ENCODE measurements at places on chromosomes 6 and 20.

DNA sequence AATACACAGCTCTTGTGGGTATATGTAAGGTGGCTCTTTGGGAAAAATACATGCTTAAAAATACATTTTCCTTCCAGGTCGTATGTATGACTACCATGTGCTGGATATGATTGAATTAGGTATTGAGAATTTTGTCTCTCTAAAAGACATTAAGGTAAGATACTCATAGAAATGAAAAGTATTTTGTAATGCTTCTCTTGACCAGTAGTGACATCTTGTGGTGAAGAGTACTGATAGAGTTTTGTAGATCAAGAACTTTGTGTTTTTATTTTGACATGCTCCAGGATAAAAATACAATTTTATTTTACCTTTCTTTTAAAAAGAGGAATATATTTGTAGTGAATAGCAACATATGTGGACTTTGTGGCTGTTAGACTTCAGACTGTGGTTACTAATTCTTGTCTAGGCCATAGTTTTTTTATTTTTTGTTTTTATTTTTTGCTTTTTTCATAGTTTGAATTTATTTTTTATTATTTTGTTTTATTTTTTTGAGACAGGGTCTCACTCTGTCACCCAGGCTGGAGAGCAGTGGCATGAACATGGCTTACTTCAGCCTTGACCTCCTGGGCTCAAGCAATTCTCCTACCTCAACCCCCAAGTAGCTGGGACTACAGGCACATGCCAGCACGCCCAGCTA lies 17.9 kb downstream of the RPF2 start:
- DNase-seq, result no peak

DNA sequence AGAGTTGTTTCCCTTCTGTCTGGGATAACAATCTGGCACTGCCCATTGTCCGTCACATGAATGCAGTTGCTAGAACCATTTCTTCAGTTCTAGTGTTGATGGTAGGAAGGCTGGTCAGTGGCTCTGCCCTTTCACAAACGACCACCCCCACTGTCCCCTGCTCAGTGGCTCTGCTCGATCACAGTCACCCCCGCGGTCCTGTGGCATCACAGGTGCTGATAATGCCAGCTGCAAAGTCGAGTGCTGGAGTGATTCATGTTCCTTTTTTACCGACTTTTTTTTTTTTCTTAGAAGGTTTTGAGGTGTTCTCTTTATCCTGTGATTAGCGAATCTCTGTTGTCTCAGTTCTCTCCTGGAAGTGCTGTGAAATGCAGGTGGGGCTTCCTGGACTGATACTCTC lies 22.8 kb downstream of the FAM120B start:
- DNase-seq, result no peak

DNA sequence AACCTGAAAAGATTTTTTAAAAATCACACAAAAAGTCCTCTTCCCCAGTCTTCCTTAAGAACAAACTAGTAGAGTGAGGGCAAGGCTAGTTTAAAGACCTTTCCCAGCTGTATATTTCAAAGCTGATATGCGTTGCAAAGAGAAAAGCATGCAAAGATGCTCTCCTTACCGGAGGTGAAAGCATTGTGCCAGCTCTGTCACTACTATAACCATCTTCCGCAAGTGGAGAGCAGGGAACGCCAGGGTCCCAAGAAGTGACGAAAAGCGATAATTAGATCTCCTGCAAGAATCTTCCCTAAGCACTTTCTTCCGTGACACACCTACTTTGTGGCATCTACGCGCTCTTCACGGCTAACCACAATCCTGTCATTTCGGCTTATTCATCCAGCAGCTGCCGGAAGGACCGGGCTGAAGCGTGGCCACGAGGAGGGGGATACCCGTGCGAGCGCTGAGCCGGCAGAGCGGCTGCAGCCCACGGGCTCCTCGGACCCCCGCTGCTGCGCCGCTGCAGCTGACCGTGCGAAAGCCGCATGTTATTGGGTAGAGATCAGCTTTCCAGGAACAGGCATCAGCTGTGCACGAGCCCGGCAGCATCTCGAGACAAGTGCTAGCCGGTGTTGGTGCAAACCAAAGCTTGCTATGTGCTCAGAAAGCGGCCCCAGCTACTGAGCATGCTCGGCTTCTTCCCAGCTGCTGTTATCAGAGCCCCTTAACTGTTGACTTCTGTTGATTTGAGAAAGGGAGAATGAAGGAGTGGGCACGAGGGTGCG lies 57.2 kb upstream of the ARHGAP18 start:
- DNase-seq, result peak; percentile 42

- no peak for DNase-seq
These were observed 17.9 kb upstream of the CCDC170 start for GRCh38 chr6:151475653-151476523.

DNA sequence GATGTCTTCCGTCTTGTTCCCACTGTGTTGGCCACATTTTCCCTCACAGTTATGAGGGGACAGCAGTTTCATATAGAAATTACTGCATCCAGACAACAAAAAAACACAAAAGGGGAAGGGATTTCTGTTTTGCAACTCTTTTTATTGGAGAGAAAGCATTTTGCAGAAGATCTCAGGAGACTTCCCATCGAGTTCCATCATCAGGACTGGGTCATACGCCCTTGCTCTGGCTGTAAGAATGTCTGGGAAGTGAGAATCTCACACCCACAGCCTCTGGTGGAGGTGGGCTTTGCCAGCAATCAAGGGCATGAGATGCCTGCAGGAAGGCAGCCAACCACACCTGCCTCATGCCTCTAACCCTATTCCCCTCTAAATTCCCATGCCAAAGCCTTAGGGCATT lies 5.8 kb upstream of the IGF2R start:
- DNase-seq, result no peak

DNA sequence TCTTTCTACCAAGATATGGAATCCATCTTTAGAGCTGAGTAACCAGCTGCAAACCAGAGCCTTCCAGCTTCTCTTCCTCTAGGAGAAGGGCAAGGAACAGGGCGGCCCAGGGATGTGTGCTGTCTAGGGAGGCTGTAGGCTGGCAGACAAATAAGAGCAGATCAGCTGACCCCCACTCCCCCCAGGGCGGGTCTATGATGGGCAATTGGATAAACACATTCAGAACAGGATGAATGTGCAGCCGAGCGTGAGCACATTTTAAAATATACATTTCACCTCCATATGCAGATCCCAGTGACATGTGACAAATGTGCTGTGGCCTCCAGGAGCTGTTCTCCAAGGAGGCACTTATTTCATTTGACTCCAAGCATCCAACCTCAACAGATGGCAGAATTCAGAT lies 580.1 kb downstream of the PTPRT start:
- DNase-seq, result no peak

DNA sequence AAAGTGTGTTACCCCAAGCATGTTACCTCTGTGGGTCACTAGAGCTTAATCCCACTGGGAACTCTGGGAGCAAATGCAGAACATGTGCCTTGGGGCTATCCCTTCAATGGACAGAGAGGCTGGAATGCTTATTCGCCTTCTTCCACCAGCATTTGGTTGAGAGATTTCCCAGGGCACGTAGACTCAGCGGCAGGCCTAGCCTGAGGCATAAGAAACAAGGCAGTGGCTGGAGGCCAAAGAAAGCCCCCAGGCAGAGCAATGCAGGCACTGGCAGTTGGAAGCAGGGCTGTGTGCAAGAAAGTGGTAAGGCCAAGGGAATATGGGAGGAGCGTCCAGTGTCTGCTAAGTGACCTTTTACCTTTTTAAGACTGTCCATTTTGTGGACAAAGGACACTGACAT lies 114.0 kb upstream of the FLRT3 start:
- no peak for DNase-seq

- no peak for DNase-seq
These were observed 126.9 kb upstream of the UFL1 start for GRCh38 chr6:96394727-96395126.

- no peak for DNase-seq
These were observed 35.1 kb upstream of the CCN6 start for GRCh38 chr6:112018619-112019416.

- DNase-seq, result no peak
These were observed 200.0 kb upstream of the SGK1 start for GRCh38 chr6:134517868-134518267.

- DNase-seq, result no peak
These were observed 4.8 kb upstream of the TUBB2B start for GRCh38 chr6:3232017-3232945.

DNA sequence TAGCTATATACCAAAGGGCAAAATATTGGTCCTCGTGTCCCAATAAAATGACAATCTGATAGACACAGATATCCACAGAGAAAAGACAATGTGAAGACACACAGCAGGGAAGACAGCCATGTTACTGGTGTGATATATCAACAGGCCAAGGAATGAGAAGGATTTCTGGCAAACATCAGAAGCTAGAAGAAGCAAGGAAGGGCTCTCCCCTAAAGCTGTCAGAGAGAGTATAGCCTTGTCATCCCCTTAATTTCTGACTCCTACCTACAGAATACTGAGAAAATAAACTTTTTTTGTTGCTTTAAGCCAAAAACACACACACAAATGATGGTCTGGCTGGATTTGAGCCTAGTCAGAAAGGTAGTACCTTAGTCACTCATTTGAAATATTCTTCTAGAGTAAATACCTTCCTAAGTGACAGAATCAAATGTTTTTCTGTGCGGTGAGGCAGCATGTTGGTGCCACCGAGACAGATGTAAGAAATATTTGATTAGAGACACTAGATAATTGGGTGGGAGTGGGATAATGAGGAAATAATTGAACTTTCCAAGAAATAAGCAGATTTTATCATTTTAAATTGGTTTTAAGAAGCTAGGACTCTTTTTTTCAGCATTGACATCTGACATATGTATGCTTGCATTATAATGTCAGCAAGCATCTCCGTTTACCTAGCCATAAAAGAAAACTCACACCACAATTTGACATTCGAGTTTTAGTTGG lies 123.4 kb upstream of the TFAP2D start:
- DNase-seq, result no peak

All from NCI-H1092 (cell line).